Mononuclear cell (primary cell): ENCODE measurements at places on chromosomes 4 and X. TPM values are rescaled to one million over a fixed set of nuclear protein-coding genes. Genes with fewer than 3 reads are reported as not detected.

Gene HMX1
- total RNA-seq = not detected

Gene C1QTNF7
- 0.10 TPM for total RNA-seq

Gene MAGEB6
- total RNA-seq = not detected

Gene FGA
- not detected for total RNA-seq

Gene EDNRA
- total RNA-seq = under 0.01 TPM

Gene XKRX
- 1.2 TPM for total RNA-seq

Gene TFDP3
- total RNA-seq = not detected

Gene GLUD2
- total RNA-seq = 0.84 TPM

Gene ADH7
- total RNA-seq = not detected

Gene P2RY10
- total RNA-seq = 140 TPM

Gene MED12
- 21.8 TPM for total RNA-seq

Gene UPF3B
- 2.3 TPM for total RNA-seq

Gene CXCL1
- 9.3 TPM for total RNA-seq

Gene TCEAL7
- 0.21 TPM for total RNA-seq

Gene PDLIM3
- total RNA-seq = 0.10 TPM

Gene PCDH18
- 0.10 TPM for total RNA-seq

Gene LSM6
- total RNA-seq = 30.9 TPM

Gene GLOD5
- not detected for total RNA-seq

Gene MPC1L
- total RNA-seq = not detected

Gene TCEAL5
- total RNA-seq = 0.10 TPM

Gene TCEAL6
- not detected for total RNA-seq

Gene MAD2L1
- total RNA-seq = 5.5 TPM

Gene CXorf49B
- total RNA-seq = not detected

Gene IL3RA
- 13.2 TPM for total RNA-seq

Gene ASB12
- total RNA-seq = 0.10 TPM

Gene SLC9B1
- 3.4 TPM for total RNA-seq

Gene MTTP
- 0.63 TPM for total RNA-seq

Gene MAN2B2
- 16.7 TPM for total RNA-seq

Gene DACH2
- under 0.01 TPM for total RNA-seq

Gene NR3C2
- total RNA-seq = 29.1 TPM

Gene PROM1
- total RNA-seq = 0.31 TPM

Gene IL13RA1
- 39.3 TPM for total RNA-seq

Gene ADH1C
- not detected for total RNA-seq

Gene CHRNA9
- total RNA-seq = 0.42 TPM

Gene PAGE3
- total RNA-seq = not detected

Gene TRAM1L1
- total RNA-seq = not detected

Gene SPON2
- 25.5 TPM for total RNA-seq

Gene NALF2
- total RNA-seq = under 0.01 TPM

Gene SAGE1
- not detected for total RNA-seq

Gene VSIG4
- 1.6 TPM for total RNA-seq

Gene ATP7A
- 19.1 TPM for total RNA-seq

Gene TMEM192
- total RNA-seq = 9.7 TPM

Gene F8A2
- not detected for total RNA-seq

Gene NSUN7
- 0.73 TPM for total RNA-seq

Gene GABRE
- total RNA-seq = under 0.01 TPM

Gene PRR32
- total RNA-seq = not detected

Gene KIF4A
- total RNA-seq = 0.42 TPM

Gene PNMA6F
- not detected for total RNA-seq

Gene MAGEA8
- total RNA-seq = not detected
